Colonic mucosa (tissue), 4 donors: ENCODE measurements at places on chromosomes 4 and X. TPM values are rescaled to one million over a fixed set of nuclear protein-coding genes. Genes with fewer than 3 reads are reported as not detected.

- DNase-seq: no peak
Observed at GRCh38 chr4:158858410-158859199, 89.8 kb downstream of the FNIP2 start.

GRCh38 chr4:78669453-78669852 lies 106.7 kb upstream of the BMP2K start:
- no peak for DNase-seq

- peak; percentile 38 for DNase-seq
Observed at GRCh38 chr4:100738196-100739165, 220.7 kb upstream of the EMCN start.

DNA sequence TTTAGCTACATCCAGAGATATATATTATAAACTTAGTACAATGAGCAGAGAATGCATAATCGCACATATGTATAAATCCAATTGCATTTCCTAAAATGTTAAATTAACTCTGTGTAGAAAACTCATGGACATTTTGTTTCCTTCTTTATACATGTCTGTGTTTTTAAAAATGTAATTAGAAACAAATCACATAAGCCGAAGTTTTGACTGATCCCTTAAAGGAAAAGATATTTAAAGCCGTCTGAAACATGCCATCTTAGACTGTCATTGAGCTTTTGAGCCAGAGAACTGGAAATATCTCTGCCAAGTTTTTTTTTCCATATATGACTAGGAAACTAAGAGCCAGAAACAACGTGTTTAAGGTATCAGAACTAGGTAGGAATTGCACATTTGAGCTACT lies 107.0 kb downstream of the ARAP2 start:
- DNase-seq: no peak

GRCh38 chr4:2277956-2278355 lies 16.0 kb upstream of the MXD4 start:
- DNase-seq: no peak

- no peak for DNase-seq
Observed at GRCh38 chrX:43481576-43481975, 174.5 kb upstream of the MAOA start.

DNA sequence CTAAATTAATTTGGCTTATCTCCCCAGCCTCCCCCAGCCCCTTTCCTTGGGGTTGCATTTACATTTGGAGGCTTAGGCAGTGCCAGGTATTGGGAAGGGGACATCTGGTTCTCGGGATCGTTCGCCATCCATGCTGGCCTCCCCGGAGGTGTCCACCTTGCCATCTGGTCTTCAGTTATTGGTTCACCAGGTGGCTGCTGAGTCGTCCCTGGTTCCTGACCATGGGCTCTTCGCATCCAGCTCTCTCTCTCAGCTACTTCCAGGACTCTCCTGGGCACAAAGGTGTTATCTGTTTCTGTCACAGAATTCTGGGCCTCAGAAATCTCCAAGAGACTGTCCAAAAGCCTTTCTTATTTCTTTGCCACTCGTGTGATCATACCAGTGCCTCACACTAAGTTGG lies 75.4 kb upstream of the SCOC start:
- no peak for DNase-seq

DNA sequence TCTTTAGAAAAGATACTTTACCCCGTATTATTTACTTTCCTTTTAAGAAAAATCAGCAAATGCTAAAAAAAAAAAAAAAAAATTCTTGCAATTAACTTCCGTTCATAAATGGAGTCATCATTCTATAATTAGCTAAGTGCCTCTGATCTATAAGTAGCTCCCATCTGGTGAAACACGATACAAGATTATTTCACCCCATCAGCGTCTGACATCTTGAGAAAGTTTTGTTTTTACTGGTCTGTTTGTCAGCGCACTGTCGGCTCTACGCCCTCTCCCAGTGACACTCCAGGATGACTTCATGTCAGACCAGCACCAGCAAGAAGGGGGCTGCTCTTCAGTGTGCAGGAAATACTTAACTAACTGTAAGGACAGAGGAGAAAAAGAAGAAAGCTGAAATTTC lies 108.3 kb downstream of the AFAP1 start:
- DNase-seq: no peak

DNA sequence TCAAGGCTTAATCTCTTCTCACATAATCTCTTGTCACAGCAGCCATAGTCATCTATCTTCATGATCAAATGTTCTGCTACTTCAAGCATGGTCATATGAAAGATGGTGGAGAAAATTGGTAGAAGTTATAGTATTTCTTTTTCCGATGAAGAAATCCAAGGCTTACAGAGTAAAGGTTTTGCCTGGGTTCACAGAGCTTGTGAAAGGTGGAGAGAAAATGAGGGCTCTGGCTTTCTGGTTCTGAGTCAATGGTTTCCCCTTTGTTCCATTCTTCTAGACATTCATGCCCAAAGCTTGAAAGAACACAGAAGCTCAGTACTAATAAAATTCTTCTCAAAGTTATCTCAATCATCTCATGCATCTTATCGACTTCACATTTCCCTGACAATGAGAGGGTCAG lies 36.1 kb downstream of the CLNK start:
- no peak for DNase-seq

GRCh38 chr4:10753856-10754402 lies 69.4 kb upstream of the CLNK start:
- DNase-seq: no peak

DNA sequence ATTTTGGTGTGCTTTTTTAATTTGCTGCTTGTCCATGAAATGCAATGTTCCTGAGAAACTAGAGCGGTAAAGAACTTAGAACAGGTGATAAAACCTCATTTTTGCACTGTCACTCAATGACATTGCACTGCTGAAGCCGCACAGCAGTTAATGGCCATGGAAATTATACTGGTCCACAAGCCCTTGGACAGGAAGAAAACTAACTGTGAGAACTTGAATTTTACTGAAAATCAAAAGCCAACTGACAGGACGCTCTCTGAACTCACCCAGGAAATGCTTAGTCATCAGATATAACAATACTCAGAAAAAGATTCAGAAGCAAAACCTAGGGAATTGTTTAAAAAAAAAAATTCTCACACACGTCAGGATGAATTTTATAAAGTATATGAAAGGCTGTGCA lies 246.4 kb upstream of the SLC7A11 start:
- DNase-seq: no peak

DNA sequence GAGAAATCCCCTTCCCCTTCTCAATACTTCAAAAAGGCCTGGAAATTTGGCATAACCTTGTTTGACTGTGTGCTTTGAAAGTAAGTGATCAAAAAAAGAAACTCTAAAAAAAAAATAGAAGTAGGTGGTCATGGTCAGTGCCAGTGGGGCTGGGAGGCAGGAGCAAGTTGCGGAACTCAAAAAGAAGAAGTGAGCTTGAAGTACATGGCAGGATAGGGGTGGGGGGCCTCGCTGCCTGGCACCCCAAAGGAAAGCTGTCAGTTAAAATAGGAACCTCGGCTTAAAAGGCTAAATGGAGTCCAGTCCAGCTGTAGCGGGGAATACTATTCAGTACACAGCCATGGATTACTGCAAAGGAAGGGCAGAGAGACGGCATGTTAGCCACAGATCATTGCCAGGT lies 12.2 kb upstream of the NKRF start:
- DNase-seq: no peak

GRCh38 chrX:79556800-79557199 lies 189.7 kb upstream of the ITM2A start:
- no peak for DNase-seq

DNA sequence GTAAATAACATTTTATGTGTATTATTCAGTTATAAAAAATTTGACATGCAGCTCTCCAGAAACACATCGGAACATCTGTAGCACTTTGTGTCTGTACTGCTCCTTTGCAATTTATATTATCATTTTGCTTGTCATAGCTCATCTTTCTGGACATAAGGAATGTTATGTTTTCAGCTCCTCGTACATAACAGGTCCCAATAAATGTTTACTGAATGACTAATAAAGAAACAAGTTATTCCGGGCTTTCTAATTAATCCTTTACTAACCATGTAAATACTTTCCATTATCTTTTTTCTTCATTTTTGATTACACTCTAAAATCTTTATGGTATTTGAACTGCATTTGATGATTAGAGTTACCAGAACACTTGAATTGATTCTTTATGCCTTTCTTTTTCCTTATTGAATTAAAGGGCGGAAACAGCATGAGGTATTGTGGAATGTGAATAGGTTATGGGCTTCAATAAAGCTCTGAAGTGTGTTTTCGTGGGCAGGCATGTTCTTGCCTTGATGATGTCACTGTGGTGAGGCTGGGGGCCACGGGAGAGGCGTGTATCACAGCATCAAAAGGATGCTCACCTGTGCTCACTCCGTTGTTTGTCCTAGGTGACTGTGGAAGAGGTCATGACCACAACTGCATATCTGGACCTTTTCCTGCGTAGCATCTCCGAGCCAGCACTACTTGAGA lies 131.6 kb downstream of the GATB start:
- DNase-seq: no peak

GRCh38 chr4:99301376-99302164 lies 10.8 kb upstream of the ADH1A start:
- DNase-seq: no peak

- DNase-seq: no peak
Observed at GRCh38 chr4:6110681-6111353, 89.5 kb downstream of the JAKMIP1 start.

DNA sequence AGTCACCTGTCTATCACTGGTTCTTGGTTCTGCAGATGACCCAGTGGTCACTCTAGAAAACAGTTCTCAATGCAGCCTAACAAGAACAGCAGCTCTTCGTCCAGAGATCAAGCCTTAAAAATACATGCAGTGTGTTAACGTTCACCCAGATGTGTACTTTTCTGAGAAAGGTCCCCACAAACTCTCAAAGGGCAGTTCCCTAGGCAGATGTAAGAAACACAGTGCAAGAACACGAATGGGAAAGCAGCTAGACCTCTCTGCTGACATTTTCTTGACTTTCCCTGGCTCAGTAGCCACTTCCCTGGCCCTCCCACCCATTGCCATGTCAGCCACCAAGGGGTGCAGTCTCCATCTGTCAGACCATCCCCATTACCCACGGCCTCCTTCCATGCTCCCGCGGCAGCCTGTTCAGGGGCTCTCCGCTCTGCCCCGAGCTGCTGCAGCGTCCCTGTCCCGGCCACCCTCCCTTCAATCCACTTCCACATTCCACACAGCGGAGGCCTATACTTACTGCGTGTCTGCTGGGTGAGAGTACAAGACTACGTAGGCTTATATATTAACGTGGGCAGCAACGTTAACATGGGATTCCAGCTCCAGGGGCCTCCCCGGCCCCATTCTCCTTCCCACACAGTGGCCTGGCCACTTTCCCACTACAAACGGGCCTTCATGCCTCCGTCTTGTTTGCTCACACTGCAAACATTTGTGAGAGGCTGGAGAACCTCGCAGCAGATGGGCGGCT lies 34.3 kb downstream of the IRF2 start:
- DNase-seq: no peak

GRCh38 chr4:173909294-173909693 lies 374.2 kb downstream of the FBXO8 start:
- no peak for DNase-seq

DNA sequence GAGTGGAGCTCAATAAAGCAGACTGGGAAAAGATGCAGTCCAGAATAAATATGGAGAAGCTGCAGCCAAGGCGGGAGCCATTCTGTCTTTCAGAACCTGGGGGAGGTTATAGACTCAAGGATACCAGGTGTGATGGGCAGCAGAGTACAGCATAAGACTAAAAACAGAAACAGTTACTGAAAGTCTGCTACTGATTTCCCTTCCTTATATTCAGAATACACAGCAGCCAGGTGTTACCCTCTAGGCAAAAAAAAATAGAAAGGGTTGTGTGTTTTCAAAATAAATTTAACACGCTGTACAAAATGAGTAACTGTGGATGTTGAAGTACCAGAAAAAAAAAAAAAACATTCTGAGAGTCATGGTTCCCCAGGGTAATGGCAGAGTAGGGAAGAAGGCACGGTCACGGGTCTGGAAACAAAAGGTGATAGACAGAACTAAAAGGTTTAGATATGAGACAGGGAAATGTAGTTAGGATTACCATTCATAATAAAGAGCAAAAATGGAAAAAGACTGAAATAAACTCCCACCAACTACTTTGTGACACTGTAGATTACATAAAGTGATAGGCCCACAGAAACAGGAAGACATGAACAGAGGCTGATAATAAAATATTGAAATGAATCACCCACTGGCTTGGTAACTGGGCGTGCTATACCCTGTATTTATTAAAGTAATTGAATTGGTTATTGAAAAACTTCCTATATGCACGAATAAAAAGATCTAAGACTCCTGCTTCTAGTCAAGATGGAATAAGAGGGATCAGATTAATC lies 10.8 kb upstream of the HHIP start:
- no peak for DNase-seq

DNA sequence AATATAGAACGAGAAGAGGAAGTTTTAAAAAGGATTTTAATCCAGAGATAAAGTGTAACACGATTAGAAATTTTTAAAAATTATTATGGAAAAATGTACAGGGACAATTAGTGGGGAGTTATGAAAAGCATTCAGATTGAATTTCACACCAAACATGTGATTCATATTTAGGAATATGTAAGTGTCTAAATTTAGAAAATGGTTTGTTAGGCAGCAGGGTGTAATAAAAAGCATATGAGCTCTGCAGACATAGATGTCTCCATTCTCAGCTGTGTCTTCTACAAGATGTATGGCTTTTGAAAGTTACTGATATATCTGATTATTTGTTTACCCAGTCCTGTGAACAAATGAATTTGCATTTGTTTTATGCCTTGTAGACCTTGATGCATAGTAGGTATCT lies 638.9 kb upstream of the AGA start:
- no peak for DNase-seq

DNA sequence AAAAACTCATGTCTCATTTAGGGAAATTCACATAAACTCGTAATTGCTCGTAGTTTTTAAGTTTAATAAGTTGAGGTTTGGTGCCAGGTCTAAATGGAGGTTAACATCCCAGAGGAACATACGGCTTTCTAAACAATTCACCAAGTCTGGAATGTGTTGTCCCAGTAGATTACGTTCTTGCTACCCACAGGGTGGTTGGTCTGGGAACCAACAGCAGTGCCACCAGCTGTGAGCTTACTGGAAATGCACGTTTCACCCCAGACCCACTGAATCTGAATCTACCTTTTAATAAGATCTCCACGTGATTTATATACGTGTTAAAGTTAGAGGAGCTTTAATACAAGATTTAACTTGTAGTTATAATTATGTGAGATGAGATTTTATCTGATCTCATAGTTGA lies 134.3 kb downstream of the BMPR1B start:
- DNase-seq: no peak

GRCh38 chr4:107037199-107037584 lies 1.1 kb upstream of the DKK2 start:
- peak; percentile 38 for DNase-seq

FAM53A gene
- 0.86 TPM for total RNA-seq

VCX3B gene
- total RNA-seq: not detected

TIGD4 gene
- total RNA-seq: not detected

SERPINA7 gene
- total RNA-seq: 0.62 TPM

SCML2 gene
- total RNA-seq: 2.5 TPM

TREX2 gene
- total RNA-seq: not detected

AFP gene
- total RNA-seq: 0.48 TPM

SHROOM2 gene
- 7.8 TPM for total RNA-seq

CYBB gene
- 18.6 TPM for total RNA-seq

CENPVL1 gene
- total RNA-seq: not detected

SH3D19 gene
- total RNA-seq: 75.5 TPM

ZDHHC15 gene
- 0.17 TPM for total RNA-seq

STBD1 gene
- total RNA-seq: 11.8 TPM
